Mucosa of descending colon (tissue), 3 donors: ENCODE measurements at places on chromosomes 1 and 21. TPM values are rescaled to one million over a fixed set of nuclear protein-coding genes. Genes with fewer than 3 reads are reported as not detected.

CRP gene
- 0.20 TPM for total RNA-seq

NPL gene
- 12.5 TPM for total RNA-seq

SYT14 gene
- not detected for total RNA-seq

- no peak for DNase-seq
Observed at GRCh38 chr21:44927259-44927586, 6.5 kb upstream of the ITGB2 start.

- no peak for DNase-seq
Observed at GRCh38 chr1:1424707-1425106, 3.6 kb upstream of the ANKRD65 start.

- DNase-seq, result peak; percentile 78
Observed at GRCh38 chr1:2248127-2248826, 20.2 kb downstream of the SKI start.

- peak; percentile 37 for DNase-seq
Observed at GRCh38 chr1:2003541-2004131, at the start of gene CFAP74. TSS of gene CFAP74 (minus strand) at chr1:2003786. CDS start at chr1:1990956, 12,830 bp downstream.

- DNase-seq, result no peak
Observed at GRCh38 chr1:236865818-236866155, 70.7 kb downstream of the MTR start.

DNA sequence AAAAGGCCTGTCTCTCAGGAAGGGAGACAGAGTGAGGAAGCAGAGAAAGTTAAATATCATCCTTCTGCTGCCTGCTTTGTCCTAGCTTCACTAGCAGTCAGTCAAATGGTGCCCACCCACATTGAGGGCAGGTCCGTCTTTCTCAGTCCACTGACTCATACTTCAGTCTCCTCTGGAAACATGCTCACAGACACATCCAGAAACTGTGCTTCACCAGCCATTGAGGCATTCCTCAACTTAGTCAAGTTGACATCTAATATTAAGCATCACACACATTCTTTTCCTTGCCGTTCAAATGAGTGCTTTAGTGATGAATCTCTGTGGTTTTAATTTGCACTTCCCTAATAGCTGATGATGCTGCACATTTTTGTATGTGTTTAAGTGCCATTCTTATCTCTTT lies 777.8 kb upstream of the PRMT6 start:
- DNase-seq, result no peak

DNA sequence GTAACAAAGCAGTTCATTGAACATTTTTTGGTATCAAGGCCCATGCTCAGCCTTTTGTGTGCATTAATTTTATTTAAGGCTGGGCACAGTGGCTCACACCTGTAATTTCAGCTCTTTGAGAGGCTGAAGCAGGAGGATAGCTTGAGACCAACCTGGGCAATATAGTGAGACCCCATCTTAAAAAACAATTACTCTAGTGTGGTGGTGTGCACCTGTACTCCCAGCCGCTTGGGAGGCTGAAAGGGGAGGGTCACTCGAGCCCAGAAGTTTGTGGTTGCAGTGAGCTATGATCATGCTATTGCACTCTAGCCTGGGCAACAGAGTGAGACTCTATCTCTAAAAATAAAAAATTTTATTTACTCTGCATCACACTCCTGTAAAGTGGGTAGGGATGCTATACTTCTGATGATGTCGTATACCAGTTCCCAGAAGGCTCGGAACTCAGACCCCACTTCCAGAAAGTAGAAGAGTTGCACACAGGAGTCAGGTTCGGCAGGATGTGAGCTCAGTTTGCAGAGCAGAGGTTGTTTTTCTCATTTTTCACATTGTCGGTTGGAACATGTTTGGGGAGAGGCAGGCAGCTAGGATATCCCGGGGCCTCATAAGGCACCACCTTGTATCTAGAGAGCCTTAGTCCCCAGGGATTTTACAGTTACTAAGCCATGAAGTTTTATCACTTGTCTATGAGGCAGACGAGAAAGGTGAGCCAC lies 144.6 kb downstream of the GALNT2 start:
- DNase-seq, result no peak

GRCh38 chr21:43842742-43843141 lies 22.3 kb upstream of the AGPAT3 start:
- no peak for DNase-seq
